GM06990 (cell line): ENCODE measurements at places on chromosomes 5 and 9.

DNA sequence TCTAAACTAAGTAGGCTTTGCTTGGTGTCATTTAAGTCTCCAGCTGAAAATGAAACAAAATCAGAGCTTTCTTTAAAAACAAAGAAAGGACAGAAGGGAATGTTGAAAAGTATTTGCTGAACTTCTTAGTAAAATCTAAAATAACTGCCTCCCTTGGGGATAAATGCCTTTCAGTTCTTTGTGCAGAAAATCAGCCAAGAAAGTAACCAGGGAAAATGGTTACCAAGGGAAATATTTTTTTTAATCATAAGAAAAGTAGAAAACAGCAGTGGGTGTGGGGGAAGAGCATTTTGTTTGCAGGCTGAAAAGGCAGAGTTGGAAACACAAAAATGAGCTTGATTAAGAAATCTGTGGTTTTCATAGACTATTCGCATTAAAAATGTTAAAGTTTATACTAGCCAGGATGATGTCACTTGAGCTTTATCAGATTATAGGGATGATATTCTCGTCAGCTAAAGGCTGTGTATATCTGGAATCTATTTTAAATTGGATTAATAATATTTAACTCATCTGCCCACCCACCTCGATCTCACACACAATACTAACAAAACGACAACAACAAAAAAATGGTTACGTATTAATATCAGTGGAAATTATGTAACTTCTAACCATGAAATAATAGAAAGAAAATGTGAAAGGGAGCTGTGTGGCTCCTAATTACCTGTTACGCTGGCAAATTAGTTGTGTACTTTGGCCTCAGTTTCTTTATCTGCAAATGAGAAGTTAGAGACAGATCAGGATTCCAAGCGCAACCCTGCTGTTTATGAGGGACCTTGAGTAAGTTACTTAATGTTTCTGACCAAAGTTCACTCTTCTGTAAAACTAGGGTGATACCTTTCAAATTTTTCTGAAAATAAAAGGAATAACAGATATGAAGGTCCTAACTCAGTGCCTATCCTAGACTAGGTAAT lies at the start of gene ECM2:
ECM2 (minus strand) TSS at position 51 of the 911 bp plus-strand sequence. CDS start 13,124 bp downstream, outside the sequence.
- no peak for DNase-seq

GRCh38 chr9:100584951-100585350 lies 7.1 kb downstream of the CAVIN4 start:
- no peak for DNase-seq

DNA sequence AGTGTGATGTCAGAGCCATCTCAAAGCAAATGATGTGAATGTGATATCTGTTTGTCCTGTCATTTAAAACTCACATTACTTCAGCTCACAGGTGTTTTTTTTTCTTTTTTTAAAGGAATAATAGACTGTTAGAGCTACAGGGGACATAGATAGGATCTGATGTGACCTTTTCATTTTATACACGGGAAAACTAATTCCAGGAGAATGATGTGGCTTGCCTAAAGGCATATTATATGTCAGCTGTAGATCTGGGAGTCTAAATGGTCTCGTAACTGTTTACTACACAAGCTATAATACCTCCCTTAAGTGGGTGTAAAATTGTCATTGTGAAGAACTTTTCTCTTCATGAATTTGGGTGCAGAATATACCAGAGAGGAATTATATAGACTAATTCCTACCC lies 2.0 kb downstream of the NMUR2 start:
- no peak for DNase-seq

GRCh38 chr5:149006426-149006825 lies 56.4 kb downstream of the SH3TC2 start:
- no peak for DNase-seq

- DNase-seq, result no peak
Measured at GRCh38 chr5:135005076-135005475, 29.0 kb downstream of the PITX1 start.

GRCh38 chr5:71932655-71933338 lies 174.5 kb upstream of the MAP1B start:
- no peak for DNase-seq

GRCh38 chr5:145869753-145870152 lies 3.1 kb downstream of the GRXCR2 start:
- DNase-seq, result no peak

DNA sequence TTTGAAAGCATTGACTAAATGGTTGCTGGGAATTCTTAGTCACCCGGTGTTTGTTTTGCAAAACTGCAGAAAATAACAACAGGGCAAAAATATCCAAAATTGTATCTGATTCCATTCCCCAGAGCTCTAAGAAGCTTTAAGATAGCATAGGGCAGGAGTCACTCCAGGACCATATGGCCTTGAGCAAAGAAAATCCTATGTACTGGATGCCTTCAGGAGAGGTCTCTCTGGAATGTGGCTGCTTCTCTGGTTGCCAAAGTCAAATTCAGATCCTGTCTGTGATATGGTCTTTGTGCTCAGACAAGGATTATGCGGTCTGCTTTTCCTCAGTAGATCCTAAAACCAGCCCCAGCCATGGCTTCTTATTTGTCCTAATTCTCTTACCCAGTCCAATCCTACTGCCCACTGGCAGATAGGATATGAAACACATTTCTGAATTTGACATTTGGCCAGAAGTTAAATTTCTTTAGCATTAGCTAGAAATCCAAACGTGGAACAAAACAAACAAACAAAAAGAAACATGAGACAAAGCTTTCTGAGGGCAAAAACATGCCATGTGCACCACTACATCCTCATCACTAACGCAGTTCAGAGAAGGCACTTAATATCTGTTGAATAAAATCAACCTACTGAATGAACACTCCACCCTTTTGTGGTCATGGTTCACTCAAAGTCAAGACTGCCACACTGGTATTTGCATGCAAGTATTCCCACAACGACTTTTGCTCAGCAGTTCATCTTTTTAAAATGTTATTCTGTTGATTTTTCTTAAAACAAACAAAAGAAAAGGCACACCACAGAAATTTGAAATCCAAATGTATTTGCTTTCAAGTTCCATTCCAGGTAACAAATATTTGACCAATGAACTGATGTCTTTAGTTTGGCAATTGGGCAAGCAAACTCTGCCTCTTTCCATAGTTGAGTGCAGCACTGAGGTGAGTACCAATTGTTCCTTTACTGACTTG lies 165.7 kb downstream of the TRPM6 start:
- DNase-seq, result no peak

GRCh38 chr9:82011133-82011532 lies 22.6 kb downstream of the SPATA31D1 start:
- DNase-seq, result no peak
